ENCODE measurements at places on chromosomes 6 and 20.

- DNase-seq: no peak
These were observed 29.2 kb upstream of the HTR1B start for GRCh38 chr6:77492530-77492929.

GRCh38 chr20:56781108-56781739 lies 152.1 kb downstream of the TFAP2C start:
- no peak for DNase-seq

DNA sequence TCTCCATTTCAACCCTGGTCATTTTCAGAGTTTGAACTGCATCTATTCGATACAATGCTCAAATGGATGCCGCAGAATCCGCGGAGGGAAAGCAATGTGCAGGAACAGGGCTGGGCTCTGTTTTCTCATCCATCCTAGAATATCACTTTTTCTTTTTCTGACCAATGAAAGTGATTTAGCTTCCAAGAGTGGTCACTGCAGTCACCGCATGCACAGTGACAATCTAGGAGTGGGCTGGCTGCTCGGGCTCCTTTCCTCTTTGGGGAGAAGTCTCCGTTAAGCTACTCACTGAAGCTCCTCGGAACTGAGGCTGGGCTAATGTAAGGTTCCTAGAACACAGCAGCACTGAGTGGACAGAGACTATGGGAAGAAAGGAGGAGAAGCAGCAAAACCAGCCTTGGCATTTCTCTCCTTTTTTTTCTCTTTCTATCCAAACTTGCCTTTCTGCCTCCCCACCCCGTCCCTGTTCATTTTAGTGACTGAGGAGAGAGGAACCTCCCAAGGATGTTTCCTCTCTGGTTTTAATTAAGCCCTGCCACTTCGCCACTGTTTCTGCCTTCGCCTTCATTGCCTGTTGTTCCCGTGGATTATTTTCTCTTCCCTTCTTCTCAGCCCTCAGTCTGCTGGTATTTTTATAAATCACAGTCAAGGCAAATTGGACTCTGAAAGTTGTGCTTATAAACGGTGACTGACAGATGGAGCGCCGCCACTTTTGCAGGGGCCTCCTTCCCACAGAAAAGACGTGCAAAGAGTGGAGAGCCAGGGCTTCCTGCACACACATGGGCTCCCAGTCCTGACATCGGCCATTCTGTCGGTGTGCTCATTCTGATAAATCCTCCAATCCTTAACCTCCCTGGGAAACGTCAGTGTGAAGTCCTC lies 41.1 kb downstream of the RAMACL start:
- no peak for DNase-seq

DNA sequence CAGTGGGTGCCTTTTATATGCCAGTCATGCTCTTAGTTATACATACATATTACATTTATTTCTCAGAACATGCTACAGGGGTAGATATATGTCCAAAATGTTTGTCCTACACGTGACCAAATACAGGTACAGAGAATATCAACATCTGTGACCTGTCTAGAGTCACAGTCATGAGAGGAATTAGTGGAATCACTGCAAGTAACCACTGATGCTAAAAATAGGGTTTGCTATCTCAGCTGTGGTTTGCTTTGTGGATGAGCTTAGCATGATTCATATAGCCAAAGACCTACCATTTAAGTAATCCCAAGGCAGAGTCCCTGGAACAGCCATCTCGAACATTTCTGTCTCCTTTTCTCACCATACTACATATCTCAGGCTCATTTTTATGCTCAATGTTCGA lies 32.3 kb downstream of the GSTA3 start:
- DNase-seq: no peak

GRCh38 chr20:17874271-17875105 lies 94.1 kb downstream of the SNX5 start:
- no peak for DNase-seq

GRCh38 chr6:129709769-129710449 lies at the start of gene ARHGAP18:
ARHGAP18 (minus strand) TSS chr6:129710177; CDS start chr6:129710136, 41 bp downstream.
- DNase-seq: peak; percentile 94

DNA sequence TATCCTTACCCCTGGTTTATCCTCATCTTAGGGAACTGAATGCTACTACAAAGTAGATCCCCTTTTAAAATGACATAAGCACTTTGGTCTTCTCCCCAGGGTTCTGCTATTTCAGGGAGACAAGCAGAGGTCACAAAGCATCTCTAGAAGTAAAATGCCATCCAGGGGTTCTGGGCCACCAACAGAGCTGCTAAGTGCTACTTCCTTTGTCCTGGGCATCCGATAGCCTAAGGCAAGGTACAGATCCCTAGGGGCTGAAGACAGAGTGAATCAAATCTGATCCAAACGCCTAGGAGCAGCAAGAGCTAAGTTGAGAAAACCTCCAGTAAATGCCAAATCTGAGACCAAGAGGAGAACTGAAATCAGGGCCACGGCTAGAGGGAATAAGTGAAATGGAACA lies 161.2 kb downstream of the PTPRT start:
- no peak for DNase-seq
